ENCODE measurements at places on chromosomes 6 and 20.

- no peak for DNase-seq
Observed at GRCh38 chr6:142265476-142265875, 36.3 kb upstream of the ADGRG6 start.

DNA sequence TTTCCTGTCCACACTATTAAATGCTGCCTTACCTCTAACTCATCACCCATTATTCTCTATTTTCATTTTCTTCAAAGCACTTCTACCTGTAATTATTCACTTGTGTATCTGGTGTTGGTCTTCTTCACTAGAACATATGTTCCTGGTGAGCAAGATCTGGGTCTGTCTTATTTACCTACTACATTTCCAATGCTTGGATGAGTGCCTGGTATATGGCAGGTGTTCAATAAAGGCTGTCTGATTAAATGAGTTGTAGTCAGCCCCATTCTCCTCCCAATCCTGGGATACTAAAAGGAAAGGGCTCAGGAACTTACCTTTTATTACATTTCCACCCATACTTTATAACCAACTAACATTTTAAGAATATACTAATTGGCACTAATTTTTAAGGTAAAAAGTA lies 61.0 kb downstream of the CEP162 start:
- DNase-seq, result no peak

DNA sequence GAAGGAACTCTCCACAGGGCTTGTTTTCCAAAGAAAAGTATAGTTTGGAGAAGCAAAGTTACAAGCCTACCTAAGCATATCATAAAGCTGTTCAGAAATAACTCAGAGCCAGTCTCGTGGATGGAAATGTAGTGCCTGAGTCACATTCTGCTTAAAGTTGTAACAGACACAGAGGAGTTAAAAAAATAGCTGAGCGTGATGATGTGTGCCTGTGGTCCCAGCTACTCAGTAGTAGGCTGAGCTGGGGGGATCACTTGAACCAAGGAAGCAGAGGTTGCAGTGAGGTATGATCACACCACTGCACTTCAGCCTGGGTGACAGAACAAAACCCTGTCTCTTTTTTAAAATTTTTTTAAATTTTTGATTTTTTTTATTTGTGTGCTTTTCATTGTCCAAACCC lies 6.6 kb downstream of the ALDH5A1 start:
- DNase-seq, result no peak

- DNase-seq, result no peak
Observed at GRCh38 chr6:40543776-40544175, 43.4 kb downstream of the LRFN2 start.

DNA sequence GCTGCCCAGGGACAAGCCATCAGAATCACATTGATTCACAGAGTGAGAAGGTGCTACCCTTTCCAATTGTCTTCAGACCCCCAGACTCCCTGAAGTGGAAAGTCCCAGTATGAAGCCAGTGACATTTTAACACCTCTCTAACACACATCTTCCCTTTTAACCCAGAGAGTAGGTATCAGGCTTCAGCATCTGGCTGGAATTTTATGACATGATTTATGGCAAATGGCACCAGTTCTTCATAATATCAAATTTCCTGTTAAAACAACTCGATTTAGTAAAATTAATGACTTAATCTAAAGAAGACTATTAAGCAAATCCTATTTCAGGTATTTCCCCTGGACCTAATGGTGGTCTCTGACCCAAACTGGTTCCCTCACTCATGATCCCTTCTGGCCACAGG lies 25.0 kb downstream of the KCNB1 start:
- DNase-seq, result no peak

GRCh38 chr20:22861990-22862389 lies 173.1 kb upstream of the SSTR4 start:
- no peak for DNase-seq

- DNase-seq, result no peak
Observed at GRCh38 chr6:37083243-37084138, 78.0 kb downstream of the FGD2 start.

GRCh38 chr6:53792973-53793317 lies 1.9 kb upstream of the LRRC1 start:
- DNase-seq, result no peak

GRCh38 chr6:6714953-6715352 lies 126.4 kb downstream of the LY86 start:
- DNase-seq, result no peak

Measured in retinal pigment epithelial cell (primary cell).